Activated CD4-positive, alpha-beta T cell treated with anti-CD3 and anti-CD28 coated beads, Interleukin-2, Interleukin-6, amounts not matched to agents 100 ng/mL and 50 ng/mL, durations not matched to agents 16 hours and 8 hours (primary cell): ENCODE measurements at places on chromosomes 6 and 20.

DNA sequence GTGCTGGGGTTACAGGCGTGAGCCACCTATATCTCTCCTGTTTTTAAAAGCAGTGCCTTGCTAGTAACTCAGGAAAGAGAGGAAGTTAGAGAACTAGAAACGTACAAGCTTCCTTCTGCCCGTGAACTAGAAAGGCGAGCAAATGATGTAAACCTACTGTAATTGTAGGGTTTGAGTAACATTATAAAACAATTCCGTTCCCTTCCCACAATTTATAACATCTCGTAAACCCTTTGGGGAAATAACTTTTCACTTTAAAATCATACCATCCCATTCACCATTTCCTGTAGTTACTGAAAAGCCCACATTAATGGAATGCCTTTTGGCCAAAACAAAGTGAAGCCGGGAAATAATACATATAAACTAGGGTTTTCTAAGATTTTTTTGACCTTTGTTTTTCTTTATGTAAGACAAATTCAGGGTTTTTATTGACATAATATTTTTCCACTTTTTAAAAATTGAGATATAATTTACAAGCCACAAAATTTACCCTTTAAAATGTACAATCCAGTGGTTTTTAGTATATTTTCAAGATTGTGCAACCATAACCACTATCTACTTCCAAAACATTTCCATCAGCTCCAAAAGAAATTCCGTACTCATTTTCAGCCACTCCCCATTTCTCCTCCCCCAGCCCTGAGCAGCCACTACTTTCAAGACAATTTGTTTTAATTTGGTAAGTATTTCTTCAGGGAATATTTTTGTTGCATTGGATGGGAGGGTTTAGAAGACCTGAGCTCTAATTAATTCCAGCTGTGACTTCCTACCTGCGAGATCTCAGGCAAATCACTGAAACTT, 175.1 kb upstream of the PDE10A start:
- no peak for DNase-seq

DNA sequence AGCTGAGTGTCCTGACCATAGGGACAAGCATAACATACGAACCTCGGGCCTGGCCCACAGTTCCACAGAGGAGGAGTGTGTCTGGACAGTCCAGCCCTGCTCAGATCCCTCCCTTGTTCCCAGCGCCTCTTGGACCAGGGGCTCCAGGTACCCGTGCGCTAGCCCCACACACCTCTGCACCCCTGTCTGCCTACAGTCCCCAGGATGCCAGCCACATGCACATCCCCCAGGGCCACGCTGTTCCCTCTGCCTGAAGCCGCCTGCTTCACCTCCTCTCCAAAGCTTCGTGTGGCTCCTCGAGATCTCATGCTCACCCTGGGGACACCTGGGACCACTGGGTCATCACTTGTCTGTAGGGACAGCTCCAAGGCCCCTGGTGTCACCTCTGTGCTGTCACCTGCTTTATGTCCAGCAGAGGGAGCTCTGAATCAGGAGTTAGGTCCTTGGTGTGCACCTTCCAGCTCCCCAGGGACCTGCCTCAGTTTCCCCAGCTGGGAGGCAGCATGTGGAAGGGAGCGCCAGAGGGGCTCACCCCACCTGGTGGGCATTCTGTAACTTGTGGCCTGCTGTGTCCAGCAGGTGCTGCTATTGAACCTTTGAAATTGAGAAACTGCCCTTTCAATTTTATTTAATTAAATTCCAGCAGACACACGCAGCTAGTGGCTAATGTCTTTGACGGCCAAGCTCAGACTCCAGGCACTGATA, 7.3 kb upstream of the YTHDF1 start:
- DNase-seq, result peak; percentile 63

GRCh38 chr6:33761922-33762629, 15.4 kb upstream of the IP6K3 start:
- DNase-seq, result peak; percentile 59

- peak; percentile 86 for DNase-seq
Observed at GRCh38 chr20:46552460-46553420, 2.3 kb upstream of the OCSTAMP start.

- peak; percentile 50 for DNase-seq
Observed at GRCh38 chr6:32369660-32370059, 2.0 kb downstream of the TSBP1 start.

DNA sequence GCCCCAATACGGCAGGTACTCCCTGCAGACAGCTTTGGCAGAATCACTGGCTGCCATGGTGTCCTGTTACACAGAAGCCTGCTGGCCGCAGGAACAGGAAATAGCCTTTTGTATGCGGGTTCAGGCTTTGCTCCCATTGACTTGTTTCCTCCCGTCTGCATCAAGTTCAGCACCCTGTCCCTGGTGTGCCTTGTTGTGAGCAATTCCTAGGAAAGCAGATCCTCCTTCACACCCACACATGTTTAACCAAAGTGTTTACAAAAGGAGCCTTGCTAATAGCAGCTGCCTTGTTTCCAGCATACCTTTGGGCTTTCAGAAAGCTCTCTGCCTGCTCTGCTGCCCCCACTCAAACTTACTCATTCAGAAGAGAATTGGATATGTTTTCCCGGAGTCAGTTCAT, 127.2 kb upstream of the SUPT3H start:
- DNase-seq, result no peak

DNA sequence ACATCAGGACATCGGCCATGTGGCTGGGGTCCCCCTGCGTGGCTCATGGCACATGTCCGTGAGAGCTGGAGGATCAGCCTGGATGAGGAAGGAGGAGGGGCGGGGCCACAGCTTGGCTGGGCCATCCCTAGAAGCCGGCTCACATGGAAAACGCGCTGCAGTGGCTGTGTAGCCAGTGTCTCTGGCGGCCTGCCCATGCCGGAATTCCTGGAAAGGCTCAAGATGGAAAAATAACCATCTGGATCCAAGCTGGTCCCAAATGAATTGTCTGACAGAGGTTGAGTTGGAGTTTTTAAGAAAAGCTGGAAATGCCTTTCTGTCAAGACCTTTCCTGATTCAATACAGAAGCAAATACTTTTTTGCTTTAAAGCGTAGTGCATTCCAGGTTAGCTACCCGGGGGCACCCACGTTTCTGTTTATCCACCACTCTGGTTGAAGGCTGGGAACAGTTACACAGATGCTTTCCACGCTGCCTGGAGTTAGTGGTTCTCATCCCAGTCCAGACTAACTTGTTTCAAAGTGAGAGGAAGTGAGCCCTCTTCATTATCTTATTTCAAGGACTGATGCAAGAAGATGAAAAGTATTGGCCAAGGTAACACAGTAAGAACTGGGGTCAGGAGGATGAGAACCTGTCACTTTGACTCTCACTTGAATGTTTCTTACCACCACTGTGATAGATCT, 99.0 kb downstream of the GMPR start:
- DNase-seq, result no peak

DNA sequence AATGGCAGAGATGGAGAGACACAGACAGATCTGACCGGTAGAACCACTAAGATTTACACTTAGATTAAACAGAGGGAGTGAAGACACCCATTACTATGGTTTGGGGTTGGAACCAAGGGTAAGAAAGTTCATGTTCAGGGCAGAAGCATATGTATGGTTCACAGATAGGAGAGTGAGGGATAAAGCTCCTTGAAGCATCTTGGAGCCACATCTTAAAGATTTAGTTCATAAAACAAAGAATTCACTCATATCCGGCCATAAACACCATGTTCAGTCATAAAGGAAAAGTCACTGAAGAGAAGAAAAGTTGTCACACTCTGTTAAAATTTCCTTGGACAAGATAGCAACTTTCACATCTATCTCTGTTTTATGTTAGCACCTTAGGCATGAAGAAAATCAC, 18.0 kb downstream of the STX7 start:
- peak; percentile 28 for DNase-seq
